ENCODE measurements at places on chromosomes 12 and 14.

- no peak for DNase-seq
Measured at GRCh38 chr12:95976416-95976832, 19.7 kb downstream of the HAL start.

- no peak for DNase-seq
Measured at GRCh38 chr14:95068521-95068920, 88.8 kb downstream of the DICER1 start.

DNA sequence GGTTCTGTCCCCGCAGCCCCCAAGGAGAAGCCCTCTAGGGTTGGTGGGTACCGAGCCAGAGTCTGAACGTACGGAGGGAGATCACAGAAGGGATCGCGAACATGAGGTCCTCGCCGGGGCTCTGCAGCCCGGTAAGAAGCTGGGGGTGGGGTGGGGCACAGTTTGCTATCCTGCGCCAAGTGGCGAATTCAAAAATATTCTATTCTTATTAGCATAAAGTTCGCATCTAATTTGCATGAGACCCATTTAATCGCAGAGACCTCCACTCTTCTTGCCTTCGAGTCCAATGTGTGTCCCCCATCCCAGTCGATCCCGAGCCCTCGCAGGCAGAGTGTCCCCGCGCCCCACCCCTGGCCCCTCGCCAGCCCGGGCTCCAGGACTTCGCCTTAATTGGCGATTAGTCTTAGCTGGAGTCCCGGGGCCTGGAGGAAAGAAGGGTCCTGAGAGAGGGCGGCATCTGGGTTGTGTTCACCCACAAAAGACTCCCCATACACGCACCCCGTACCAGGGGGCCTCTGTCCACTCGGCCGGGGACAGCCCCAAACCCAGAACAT lies 604 bp upstream of the ARHGEF25 start:
- DNase-seq: no peak

GRCh38 chr14:53790731-53791500 lies 165.7 kb downstream of the BMP4 start:
- no peak for DNase-seq

- no peak for DNase-seq
Measured at GRCh38 chr14:102878174-102878969, 44.1 kb upstream of the AMN start.

Data from cortex of kidney (tissue), 1 donor.